ENCODE measurements at places on chromosomes 7 and 10.
A peak's percentile ranks its signal among the peaks of the same experiment; 100 is the strongest.

DNA sequence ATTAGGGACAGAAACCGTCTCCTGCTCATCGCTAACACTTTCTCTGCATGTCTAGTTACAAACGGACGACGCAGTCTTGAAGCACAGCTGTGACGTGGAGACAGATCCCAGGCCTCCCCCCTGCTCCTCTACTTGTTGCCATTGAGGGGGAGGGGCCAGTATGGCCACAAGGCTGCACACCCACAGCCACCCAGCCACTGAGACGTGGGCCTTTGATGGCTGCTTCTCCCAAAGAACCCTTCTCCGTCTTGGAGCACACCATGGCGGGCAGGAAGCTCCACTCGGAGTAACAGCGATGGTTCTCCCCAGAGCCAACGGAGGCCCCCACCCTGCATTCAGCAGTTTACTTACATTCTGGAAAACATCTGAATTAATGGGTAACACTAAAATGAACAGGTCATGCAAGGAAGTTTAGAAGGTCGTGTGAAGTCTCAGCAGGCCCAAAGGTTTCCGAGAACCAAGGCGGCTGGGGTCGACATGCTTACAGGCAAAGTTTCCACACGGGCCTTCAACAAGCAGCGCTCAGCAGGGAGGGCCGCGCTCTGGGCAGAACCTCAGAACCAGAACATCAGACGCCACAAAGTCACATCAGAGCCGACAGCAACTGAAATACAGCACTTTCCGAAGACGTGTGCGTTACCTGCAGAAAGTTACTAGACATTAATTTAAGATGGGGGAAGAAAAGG, 169.6 kb downstream of the DIP2C start:
- H3K27ac ChIP-seq: no peak overlapping the region
- H3K27me3 ChIP-seq: no peaks in the 10 kb centered on the region
- no peaks in the 10 kb centered on the region for H3K36me3 ChIP-seq
- H3K4me3 ChIP-seq: no peak overlapping the region
- peaks cover 35% of the 10 kb centered on the region for H3K4me1 ChIP-seq

DNA sequence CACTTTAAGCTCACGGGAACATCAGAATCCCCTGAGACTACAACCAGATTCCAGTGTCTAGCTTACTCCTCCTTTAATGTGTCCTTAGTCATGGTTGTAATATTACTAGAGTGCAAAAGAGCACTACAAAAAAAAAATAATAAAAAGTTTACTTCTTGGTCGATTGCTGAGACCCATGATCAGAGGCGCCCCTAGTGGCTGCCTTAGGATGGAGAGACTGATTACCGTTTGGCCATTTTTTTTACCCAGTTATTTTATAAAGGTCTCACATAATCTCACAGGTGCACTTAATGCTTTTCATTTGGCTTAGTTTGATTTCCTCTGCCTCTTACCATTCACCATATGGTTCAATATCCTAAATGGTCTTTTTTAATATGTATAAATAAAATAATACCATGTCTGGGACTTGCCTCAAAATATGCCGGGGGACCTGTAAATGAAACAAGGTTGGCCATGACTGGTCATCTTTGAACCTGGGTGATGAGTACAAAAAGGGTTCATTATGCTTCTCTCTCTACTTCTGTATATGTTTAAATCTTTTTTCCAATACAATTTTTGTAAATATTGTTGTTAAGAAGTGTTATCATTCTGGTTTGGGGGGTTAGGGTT, 331.5 kb upstream of the NFE2L3 start:
- no peak overlapping the region for H3K27ac ChIP-seq
- peaks cover 6% of the 10 kb centered on the region for H3K36me3 ChIP-seq
- no peak overlapping the region for H3K4me3 ChIP-seq
- no peak for DNase-seq

- H3K27ac ChIP-seq: no peak overlapping the region
- H3K4me3 ChIP-seq: no peak overlapping the region
- H3K4me1 ChIP-seq: no peaks in the 10 kb centered on the region
Measured at GRCh38 chr10:80938903-80939302, 401.2 kb downstream of the SH2D4B start.

DNA sequence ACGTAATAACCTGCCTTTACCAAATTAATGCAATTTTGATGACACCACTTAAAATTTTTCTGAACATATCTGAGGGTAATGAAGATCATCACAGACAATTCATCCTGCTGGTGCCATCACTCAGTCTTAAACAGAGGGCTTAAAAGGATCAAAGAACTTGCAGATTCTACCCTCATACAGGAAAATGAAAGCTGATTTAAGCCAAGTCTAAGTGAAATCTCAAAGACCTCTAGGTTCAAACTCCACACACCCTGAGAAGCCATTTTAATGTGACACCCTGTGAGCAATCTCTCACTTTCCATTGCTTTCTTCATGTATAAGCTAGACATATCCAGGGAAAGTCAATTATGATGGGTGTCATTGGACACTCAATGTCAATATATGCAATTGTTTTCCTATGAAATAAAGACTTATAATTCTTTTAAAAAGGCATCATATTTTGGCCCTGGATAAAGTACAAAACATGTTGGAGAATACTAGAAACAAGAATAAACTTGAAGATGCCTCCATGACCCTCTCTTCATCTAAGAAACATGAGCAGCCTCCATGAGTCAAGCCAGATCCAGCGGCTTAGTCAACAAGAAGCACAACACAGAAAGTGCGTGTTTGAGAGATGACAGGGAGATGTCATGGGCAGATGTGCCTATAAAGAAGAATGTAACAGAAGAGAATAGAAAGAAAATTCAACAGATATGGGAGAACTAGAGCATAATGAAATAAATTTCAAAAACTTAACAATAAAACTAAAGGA, 291.9 kb downstream of the PARD3 start:
- H3K27me3 ChIP-seq: no peaks in the 10 kb centered on the region
- H3K4me1 ChIP-seq: peaks cover 26% of the 10 kb centered on the region
- no peak for DNase-seq

- H3K27me3 ChIP-seq: no peaks in the 10 kb centered on the region
- no peaks in the 10 kb centered on the region for H3K4me1 ChIP-seq
- H3K36me3 ChIP-seq: no peaks in the 10 kb centered on the region
- H3K27ac ChIP-seq: no peak overlapping the region
Measured at GRCh38 chr10:70604106-70604505, 1.6 kb upstream of the PRF1 start.

GRCh38 chr10:20615395-20615794, 281.7 kb downstream of the NEBL start:
- H3K27ac ChIP-seq: no peak overlapping the region
- H3K27me3 ChIP-seq: no peaks in the 10 kb centered on the region
- H3K4me3 ChIP-seq: no peak overlapping the region
- no peaks in the 10 kb centered on the region for H3K36me3 ChIP-seq
- no peaks in the 10 kb centered on the region for H3K4me1 ChIP-seq

DNA sequence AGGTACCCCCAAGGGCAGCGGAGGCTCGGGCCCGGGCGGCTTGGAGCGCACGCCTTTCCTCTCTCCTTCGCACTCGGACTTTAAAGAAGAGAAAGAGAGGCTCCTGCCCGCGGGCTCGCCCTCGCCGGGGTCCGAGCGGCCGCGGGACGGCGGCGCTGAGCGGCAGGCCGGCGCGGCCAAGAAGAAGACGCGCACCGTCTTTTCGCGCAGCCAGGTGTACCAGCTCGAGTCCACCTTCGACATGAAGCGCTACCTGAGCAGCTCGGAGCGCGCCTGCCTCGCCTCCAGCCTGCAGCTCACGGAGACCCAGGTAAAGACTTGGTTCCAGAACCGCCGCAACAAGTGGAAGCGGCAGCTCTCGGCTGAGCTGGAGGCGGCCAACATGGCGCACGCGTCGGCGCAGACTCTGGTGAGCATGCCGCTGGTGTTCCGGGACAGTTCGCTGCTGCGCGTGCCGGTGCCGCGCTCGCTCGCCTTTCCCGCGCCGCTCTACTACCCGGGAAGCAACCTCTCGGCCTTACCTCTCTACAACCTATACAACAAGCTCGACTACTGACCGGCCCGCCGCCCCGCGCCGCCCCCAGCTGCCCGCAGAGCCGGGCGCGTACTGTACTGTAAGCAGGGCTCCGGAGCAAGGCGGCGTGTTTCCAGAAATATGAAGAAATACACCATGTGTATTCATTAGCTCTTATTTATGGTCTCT, 1.8 kb downstream of the HMX2 start:
- H3K27me3 ChIP-seq: peaks cover 59% of the 10 kb centered on the region
- H3K36me3 ChIP-seq: peaks cover 3% of the 10 kb centered on the region
- H3K4me1 ChIP-seq: peaks cover 18% of the 10 kb centered on the region
- peak; percentile 88 for DNase-seq
- H3K27ac ChIP-seq: no peak overlapping the region
- H3K4me3 ChIP-seq: peak overlapping the region; percentile 75

- no peaks in the 10 kb centered on the region for H3K27me3 ChIP-seq
- H3K4me1 ChIP-seq: peaks cover 13% of the 10 kb centered on the region
- no peak overlapping the region for H3K27ac ChIP-seq
- peaks cover 18% of the 10 kb centered on the region for H3K36me3 ChIP-seq
- H3K4me3 ChIP-seq: no peak overlapping the region
Measured at GRCh38 chr7:16688249-16688648, 42.3 kb downstream of the BZW2 start.

- no peak for DNase-seq
- H3K27ac ChIP-seq: no peak overlapping the region
- no peaks in the 10 kb centered on the region for H3K4me1 ChIP-seq
- peaks cover 4% of the 10 kb centered on the region for H3K27me3 ChIP-seq
- H3K36me3 ChIP-seq: no peaks in the 10 kb centered on the region
Measured at GRCh38 chr10:8133146-8133545, 78.7 kb downstream of the GATA3 start.

GRCh38 chr7:1291357-1291689, 58.7 kb downstream of the UNCX start:
- no peaks in the 10 kb centered on the region for H3K36me3 ChIP-seq
- no peak overlapping the region for H3K4me3 ChIP-seq
- H3K27me3 ChIP-seq: peaks cover 7% of the 10 kb centered on the region
- no peak overlapping the region for H3K27ac ChIP-seq

DNA sequence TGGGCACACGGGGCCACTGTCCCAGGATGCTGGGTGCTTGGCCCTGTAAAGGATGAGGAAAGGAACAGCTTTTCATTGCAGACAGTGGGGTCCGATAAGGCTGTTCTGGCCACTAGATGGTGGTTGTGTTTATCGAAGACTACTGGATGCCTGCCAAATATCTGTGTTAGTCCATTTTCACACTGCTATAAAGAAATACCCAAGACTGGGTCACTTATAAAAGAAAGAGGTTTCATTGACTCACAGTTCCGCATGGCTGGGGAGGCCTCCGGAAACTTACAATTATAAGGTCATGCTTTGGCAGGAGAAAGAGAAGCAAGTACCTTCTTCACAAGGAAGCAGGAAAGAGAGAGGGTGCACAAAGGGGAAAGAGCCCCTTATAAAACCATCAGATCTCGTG, 32.2 kb upstream of the GARS1 start:
- H3K4me1 ChIP-seq: peaks cover 23% of the 10 kb centered on the region
- no peak for DNase-seq
- no peaks in the 10 kb centered on the region for H3K27me3 ChIP-seq
- H3K27ac ChIP-seq: peak overlapping the region; percentile 46

DNA sequence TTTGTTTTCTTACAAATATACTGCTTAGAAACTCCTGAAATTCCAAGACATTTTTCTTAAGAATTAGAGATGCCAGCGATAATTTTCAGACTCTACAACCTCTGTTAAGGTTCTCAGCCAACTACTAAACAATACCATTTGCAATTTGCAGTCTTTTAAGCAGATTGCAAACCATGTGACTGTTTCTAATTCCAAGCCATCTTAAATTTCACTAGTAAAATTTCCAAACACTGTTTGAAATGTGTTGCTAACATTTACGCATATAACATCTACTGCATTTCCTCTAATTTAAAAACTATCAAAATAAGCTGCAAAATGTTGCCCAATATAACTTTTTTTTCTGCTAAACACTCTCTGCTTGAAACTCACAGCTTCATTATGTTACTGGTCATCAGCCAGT, 56.0 kb upstream of the MACROH2A2 start:
- no peak for DNase-seq
- H3K36me3 ChIP-seq: no peaks in the 10 kb centered on the region
- no peak overlapping the region for H3K27ac ChIP-seq
- peaks cover 23% of the 10 kb centered on the region for H3K27me3 ChIP-seq

GRCh38 chr10:4477664-4478063, 348.3 kb upstream of the AKR1E2 start:
- DNase-seq: no peak
- no peaks in the 10 kb centered on the region for H3K36me3 ChIP-seq
- H3K27me3 ChIP-seq: no peaks in the 10 kb centered on the region
- no peak overlapping the region for H3K4me3 ChIP-seq
- no peak overlapping the region for H3K27ac ChIP-seq

DNA sequence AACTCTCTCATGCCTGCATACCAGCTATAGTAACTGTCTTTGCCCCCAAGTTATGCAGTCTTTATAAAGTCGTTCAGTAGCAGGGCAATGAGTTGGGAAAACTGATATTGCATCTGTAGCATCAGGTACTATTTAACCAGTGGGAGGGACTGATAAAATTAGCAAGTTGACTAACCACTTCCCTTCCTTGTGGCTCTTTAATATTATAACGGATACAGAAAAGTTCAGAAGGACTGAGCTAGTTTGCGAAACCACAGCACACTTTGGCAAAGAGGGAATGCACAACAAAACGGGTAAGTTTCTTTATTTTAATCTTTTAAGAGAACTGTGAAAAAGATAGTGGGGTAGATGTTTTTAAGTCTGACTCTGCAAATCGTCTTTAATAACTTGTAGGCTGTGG, 205.3 kb upstream of the HDAC9 start:
- no peak overlapping the region for H3K27ac ChIP-seq
- peaks cover 3% of the 10 kb centered on the region for H3K27me3 ChIP-seq
- no peaks in the 10 kb centered on the region for H3K36me3 ChIP-seq
- no peak for DNase-seq
- H3K4me3 ChIP-seq: no peak overlapping the region

DNA sequence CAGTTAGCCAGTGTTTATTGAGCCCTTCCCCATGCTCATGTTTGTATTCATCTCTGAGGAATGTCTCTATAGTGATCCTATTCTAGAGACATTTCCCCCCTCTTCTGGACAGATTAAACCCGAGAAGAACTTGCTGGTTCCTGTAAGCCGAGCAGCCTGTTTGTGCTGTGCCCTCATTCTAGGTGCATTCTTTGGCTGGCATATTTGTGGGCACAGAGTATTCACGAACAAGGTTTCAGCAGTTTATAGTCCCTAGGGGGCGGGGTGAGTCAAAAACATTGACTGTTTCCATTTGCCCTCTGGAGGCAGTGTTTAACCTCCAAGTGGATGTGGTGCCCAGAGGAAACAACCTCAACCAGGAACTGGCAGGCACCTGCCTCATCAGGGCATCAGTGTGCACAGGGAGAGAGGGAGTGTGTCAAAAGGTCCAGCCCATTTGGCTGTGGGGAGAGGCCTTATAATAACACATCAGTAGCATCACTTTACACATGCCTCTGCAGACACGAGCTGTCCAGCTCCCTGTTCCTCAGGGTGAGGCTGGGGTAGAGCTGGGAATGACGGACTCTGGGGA, 273.3 kb upstream of the LRGUK start:
- no peak overlapping the region for H3K4me3 ChIP-seq
- H3K27me3 ChIP-seq: no peaks in the 10 kb centered on the region
- H3K4me1 ChIP-seq: peaks cover 32% of the 10 kb centered on the region
- H3K36me3 ChIP-seq: no peaks in the 10 kb centered on the region

- H3K27me3 ChIP-seq: peaks cover 5% of the 10 kb centered on the region
- no peaks in the 10 kb centered on the region for H3K36me3 ChIP-seq
- DNase-seq: no peak
- H3K4me1 ChIP-seq: no peaks in the 10 kb centered on the region
- no peak overlapping the region for H3K4me3 ChIP-seq
Measured at GRCh38 chr10:123929791-123930190, 38.2 kb upstream of the CPXM2 start.

GRCh38 chr7:1856161-1856887, 186.2 kb downstream of the ELFN1 start:
- H3K4me1 ChIP-seq: no peaks in the 10 kb centered on the region
- no peaks in the 10 kb centered on the region for H3K36me3 ChIP-seq
- H3K27me3 ChIP-seq: no peaks in the 10 kb centered on the region
- H3K4me3 ChIP-seq: no peak overlapping the region

Data from chondrocyte (in vitro differentiated cells).